Left renal pelvis (tissue), 4 donors: ENCODE measurements at places on chromosomes 7 and 10.

- DNase-seq: no peak
These were observed 31.9 kb upstream of the SGCE start for GRCh38 chr7:94687810-94688209.

DNA sequence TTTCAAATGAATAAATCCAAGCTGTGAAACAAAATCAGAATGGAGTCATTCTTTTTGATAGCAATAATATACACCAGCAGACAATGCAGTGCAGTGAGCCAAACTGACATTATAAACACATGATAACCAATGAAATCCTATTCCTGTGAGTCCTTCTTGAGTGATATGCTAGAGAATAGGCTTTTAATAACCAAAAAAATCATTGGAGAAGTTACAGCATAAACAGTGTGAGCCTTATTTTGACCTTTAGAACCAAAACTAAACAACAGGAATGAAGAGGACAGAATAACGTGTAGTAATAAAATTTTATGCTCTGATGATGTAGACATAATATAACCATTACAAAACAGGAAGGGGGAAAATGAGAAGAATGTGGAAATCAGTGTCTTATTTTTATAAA, 8.7 kb downstream of the HUS1 start:
- no peak for DNase-seq

DNA sequence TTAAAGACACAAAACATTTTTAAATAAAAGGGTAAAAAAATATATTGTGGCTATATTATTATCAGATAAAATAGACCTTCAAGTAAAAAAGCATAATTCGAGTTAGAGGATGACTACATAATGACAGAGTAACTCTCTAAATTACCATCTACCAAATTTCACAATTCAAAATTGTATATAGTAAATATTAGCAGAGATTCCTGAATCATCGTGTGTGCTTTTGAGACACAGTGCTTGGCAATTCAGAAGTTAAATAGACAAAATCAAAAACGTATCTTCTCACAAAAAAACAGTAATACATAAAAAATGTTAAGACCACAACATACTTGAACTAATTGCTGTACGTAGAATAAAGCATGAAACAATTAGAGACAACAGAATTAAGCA, 110.4 kb downstream of the AHR start:
- DNase-seq: no peak

DNA sequence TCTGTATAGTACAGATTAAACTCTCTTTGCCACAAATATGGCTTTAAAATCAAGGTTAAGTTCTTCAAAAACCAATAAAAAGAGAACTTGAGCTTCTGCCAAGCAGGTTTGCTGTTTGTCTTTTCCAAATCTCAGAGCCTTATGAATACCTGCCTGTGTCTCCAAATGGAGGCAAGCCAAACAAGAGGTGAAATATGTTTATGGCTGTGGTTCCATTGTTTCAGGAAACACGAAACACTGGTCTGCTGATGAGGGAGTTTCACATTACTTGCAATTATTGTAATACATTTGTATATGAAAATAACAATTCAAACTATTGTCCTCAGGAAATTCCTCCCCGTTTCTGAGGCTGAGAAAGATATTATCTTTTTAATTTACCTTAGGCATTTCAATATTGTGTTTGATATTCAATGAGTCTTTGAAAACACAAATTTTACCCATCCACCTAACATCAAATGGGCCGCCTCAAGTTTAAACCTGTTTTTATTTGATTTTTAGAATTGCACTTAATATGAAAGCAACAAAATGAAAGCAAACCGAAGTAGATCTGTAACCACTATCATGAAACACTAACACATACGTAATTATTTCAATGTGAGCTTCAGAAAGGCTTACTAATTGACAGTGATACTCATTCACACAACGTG, 359.3 kb downstream of the HGF start:
- no peak for DNase-seq

DNA sequence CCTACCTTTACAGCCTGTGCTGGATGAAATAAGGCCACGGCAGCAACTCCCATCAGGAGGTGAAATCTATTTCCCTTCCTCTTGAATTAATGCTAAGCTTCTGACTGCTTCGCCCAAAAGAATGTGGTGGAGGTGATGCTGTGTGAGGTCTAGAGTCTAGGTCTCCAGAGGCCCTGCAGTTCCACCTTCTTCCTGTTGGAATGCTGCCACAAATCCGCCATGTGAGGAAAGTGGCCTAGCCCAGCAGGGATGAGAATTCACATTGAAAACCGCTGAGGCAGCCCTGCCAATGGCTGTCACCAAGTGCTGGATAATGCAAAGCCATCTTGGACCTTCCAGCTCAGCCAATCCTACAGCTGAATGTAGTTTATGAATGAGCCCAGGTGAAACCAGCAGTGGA, 28.0 kb downstream of the RHOBTB1 start:
- DNase-seq: no peak

DNA sequence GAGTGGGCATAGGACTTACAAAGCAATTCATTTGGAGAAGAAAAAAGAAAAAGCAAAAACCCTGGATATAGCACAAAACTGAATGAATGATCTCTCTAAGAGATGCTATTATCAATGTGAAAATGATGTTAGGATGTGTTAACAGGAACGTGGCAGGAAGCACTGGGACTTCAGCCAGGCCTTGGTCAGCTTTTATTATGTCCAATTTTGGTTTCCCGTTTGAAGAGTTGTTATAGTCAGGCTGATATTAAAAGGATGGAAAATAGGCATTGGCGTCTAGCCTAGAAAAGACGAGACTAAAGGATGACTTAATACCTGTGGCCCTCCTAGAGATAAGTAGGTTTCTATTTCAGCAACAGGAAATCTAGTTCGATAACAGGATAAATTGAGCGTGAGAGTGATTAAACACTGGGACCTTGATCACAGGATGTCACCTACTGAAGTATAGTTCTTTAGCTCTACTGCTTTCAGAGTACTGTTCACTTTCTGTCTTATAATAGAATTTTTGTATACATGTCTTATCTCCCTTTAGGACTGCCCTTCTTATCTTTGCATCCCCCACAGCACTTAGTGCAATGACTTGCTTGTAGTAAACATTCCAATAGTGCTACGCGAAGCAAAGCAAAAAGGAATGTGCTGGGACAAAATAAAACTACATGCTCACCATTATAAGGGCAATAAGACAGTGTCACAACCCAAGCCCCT, 99.8 kb upstream of the AGBL3 start:
- DNase-seq: no peak

- DNase-seq: no peak
These were observed 1.4 kb upstream of the TSPAN15 start for GRCh38 chr10:69449841-69450240.

DNA sequence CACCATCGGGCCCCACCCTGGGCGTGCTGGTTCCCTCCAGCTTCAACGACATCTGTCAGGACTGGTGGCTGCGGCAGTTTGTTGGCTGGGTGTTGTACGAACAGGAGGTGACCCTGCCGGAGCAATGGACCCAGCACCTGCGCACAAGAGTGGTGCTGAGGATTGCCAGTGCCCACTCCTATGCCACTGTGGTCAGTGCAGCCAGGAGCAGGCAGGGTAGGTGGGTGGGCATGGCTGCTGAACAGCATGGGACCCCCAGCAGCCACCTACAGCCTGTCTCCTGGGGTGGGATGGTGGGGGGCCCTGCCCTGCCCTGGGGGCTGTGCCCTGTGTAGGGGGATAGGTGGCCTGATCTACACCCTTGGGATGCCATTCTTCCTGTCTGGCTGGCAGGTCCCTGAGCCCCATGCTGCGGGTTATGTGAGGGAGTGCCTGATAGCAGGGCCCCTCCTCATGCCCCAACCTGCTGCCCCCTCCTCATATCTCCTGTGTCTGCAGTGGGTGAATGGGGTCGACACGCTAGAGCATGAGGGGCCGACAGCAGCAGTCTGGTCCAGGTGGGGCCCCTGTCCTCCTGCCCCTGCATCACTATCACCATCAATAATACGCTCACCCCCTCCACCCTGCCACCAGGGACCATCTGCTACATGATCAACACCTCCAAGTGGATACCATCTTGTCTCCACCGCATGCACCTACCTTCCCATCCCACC, 56.9 kb downstream of the ZNF727 start:
- no peak for DNase-seq

DNA sequence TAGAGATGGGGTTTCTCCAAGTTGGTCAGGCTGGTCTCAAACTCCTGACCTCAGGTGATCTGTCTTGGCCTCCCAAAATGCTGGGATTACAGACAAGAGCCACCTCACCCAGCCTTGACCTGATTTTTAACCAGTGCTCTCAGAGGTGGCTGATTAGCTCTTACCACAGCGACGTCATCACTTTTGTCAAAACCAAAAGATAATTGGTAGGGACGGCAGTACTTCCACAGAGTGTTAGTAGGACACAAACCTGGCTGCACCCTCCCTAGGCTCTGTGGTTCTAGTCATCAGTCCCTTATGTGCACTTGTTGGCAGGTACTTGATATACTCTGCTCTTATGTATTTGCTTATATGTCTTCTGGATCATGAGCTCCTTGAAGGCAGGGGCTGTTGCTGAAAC, 74.0 kb downstream of the GPR141 start:
- DNase-seq: no peak

- no peak for DNase-seq
These were observed 107.5 kb downstream of the CCNY start for GRCh38 chr10:35443858-35444257.

DNA sequence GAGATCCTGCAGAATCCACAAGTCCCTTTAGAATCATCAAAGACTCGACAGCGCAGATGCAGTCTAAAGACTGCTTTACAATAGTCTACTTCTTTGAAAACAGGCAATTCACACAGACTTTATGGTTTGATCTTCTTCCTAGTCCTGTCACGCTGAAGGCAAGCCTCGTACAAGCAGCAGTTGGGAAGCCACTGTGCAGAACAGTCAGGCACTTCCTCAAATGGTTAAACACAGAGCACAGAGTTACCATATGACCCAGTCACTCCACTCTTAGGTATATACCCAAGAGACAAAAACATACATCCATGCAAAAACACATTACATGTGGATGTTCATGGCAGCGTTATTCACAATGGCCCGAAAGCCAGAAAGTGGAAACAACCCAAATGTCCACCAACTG, 41.4 kb downstream of the LRRC20 start:
- no peak for DNase-seq

GRCh38 chr7:22277375-22277774, 79.6 kb downstream of the RAPGEF5 start:
- no peak for DNase-seq

GRCh38 chr10:123157210-123157609, 3.0 kb downstream of the BUB3 start:
- no peak for DNase-seq

DNA sequence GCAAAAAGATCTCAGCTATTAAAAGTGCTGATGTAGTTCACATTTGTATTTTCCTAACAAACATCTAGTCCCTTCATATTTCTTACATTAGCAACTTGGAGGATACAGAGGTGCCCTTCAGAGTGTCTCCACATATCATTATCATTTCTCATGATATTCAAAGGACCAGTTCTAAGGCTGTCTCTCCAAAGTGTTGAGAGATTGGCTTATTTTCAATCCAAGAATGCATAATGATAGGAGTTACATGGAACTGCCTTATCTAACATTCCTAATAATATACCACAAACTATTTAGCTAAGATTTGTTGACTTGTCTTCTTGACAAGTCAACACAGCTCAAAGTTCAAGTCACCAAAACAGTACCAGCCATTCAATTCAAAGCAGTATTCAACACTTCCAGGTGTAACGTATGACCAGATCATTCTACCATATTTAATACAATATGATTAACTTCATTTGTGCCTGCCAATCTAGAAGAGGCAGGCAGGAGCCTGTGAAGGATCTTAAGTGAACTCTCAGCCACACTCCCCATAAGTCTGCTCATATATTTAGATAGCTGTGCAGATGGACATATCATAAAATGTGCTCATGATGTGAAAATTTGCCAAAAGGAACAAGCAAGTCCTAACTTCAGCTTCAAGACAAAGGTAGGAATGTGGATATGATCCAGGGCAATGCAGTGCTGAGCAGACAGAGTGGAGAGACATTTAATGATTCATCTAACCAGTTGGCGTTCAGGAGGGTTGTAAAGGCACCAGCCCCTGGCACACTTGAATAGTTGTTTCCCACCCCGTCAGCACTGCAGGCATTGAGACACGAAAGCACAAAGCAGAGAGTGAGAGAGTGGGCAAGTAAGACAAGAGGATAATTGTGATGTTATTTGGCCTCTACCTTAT, 108.3 kb downstream of the MTERF1 start:
- DNase-seq: no peak

GRCh38 chr7:101465576-101466196, 103.0 kb downstream of the COL26A1 start:
- DNase-seq: no peak

DNA sequence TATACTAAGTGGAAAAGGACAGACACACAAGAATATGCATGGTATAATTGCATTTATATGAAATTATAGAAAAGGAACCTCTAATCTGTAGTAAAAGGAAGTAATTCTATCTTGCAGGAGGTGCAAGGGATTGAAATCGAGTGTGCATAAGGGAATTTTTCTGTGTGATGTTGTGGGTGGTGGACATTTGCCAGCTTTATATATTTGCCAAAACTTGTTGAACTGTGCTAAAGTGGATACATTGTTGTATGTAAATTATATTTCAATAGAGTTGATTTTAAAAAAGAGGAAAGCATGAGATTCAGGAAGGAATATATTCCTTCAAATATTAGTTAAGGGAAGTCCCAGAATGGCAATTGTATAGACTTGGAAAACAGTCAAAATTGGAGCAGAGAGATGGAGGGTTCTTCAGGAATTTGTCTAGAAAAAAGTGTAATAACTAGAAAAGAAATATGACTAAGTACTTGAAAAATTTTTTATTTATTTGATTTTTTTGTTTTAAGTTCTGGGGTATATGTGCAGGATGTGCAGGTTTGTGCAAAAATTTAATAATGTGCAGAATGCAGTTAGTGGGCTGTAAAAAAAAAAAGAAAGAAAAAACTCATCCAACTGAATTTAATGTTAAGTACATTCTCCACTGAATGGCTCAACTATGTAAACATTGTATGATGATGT, 96.1 kb downstream of the ARL4A start:
- DNase-seq: no peak

DNA sequence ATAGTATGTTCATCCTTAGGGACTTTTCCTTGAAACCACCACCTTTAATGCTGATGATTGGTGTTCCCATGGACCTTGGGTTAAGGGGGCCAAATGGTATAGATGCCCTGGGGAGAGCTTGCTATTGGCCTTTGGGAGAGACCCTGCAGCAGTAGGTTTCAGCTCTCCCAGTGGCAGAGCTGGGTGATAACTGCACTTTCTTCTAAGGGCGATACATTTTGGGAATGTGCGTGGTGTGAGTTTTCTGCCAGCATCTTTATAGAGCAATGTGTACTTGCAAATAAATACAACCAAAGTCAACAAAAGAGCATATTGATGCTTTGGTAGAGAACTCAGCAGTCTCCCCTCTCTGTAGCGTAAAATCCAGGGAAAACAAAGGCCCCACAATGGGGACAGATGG, 404.1 kb downstream of the PAXIP1 start:
- no peak for DNase-seq

GRCh38 chr7:135980665-135981180, 3.6 kb upstream of the MTPN start:
- DNase-seq: no peak
